ENCODE measurements at places on chromosomes 3 and 15. TPM values are rescaled to one million over a fixed set of nuclear protein-coding genes. Genes with fewer than 3 reads are reported as not detected.

GRCh38 chr15:29939404-29939803 lies 117.1 kb upstream of the TJP1 start:
- DNase-seq, result no peak

DNA sequence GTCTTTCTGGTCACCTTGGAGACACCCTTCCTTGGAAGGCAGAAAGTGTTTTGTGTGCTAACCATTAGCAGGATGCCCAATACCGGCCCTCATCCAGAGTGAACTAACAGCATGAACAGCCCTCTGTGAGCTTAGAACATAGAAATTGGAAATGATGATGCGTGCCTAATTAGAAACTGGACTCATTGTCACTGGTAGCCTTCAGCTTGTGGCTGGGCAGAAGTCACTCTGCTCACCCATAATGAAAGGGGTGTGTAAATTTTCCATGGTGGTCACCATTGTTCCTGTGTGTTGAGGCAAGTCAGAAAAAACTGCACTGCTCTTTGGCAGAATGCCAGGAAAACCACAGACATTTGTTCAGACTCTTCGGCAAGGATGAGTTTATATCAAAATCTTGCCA lies 74.7 kb upstream of the CNTN4 start:
- DNase-seq, result peak; percentile 34

DNA sequence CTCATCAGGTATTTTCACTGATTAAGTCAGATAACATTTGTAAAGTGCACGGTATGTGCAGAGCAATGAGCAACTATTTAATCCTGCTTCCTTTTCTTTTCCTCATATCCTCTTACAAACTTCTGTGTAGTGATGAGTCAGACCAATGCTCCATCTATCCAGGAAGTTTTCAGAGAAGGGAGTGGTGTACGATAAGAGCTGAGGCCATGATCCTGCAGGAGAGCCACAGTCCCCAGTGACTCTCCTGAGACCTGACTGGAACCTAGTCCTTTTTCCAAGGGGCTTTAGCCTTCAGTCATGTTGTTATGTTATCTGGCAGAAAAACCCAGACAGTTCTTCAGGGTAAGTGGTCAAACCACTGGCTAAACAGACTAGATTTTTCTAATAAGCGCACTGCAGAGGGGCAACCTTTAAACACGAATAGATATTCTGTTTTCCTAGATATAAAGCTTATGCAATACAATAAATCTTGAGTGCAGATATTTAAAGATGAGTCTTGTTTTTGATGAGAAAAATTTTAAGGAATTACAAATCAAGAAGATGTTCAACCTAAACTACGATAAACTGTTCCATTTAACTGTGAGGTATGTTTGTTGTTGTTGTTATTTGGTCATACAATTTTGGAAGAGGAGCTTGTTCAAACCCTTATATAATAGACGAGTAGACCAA lies 110.5 kb upstream of the RAP2B start:
- DNase-seq, result peak; percentile 75

DNA sequence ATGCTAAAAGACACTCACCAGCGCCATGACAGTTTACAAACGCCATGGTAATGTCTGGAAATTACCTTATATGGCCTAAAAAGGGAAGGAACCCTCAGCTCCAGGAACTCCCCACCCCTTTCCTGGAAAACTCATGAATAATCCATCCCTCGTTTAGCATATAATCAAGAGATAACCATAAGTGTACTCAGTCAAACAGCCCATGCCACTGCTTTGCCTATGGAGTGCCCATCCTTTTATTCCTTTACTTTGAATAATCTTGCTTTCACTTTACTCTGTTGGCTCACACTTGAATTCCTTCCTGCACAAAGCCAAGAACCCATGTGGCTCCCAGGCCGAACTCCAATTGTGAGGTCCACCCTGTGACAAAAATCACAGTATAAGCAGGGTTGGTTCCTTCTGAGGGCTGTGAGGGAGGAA lies 19.1 kb upstream of the FSTL1 start:
- no peak for DNase-seq

ZNF80 gene
- total RNA-seq, result not detected

Data from kidney epithelial cell (primary cell).